Stimulated activated CD4-positive, alpha-beta T cell treated with anti-CD3 and anti-CD28 coated beads, TNF-alpha, amount 100 ng/mL, for 24 hours (primary cell): ENCODE measurements at places on chromosomes 5 and 9.

DNA sequence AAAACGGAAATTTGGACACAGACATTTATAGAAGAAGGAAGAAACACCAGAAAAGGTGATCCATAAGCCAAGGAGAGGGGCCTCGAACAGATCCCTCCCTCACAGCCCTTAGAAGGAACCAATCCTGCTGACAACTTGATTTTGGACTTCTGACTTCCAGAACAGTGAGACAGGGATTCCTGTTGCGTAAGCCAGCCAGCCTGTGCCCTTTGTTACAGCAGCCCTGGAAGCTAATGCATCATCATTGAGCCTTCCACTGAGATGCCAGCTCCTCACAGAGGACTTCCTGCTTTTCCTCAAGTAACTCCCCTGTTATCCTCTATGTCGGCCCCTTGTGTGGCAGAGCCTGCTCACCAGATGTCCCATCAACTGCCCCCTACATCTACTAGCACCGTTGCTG lies 94.1 kb downstream of the JMY start:
- DNase-seq = no peak

- DNase-seq = no peak
Observed at GRCh38 chr5:158119961-158120723, 261.2 kb upstream of the CLINT1 start.

DNA sequence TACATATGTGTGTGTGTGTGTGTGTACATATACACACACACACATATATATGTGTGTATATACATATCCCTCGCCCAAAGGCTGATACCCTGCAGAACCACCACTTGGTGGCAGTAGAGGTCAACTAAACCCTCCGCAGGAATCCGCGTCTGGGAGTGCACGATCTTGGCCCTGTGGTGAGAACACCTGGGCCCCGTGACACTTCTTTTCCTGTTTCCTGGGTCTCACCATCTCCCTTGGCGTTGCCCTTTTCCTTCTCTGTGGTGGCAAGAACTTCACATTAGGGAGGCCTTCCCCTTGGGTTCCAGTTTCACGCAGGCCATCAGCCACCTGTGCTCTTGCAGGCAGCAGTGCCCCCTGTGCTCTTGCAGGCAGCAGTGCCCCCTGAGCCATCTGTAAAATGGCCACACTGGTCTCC lies 8.2 kb downstream of the IL9 start:
- peak; percentile 56 for DNase-seq

GRCh38 chr9:33731142-33731541 lies 64.2 kb upstream of the PRSS3 start:
- DNase-seq = no peak

DNA sequence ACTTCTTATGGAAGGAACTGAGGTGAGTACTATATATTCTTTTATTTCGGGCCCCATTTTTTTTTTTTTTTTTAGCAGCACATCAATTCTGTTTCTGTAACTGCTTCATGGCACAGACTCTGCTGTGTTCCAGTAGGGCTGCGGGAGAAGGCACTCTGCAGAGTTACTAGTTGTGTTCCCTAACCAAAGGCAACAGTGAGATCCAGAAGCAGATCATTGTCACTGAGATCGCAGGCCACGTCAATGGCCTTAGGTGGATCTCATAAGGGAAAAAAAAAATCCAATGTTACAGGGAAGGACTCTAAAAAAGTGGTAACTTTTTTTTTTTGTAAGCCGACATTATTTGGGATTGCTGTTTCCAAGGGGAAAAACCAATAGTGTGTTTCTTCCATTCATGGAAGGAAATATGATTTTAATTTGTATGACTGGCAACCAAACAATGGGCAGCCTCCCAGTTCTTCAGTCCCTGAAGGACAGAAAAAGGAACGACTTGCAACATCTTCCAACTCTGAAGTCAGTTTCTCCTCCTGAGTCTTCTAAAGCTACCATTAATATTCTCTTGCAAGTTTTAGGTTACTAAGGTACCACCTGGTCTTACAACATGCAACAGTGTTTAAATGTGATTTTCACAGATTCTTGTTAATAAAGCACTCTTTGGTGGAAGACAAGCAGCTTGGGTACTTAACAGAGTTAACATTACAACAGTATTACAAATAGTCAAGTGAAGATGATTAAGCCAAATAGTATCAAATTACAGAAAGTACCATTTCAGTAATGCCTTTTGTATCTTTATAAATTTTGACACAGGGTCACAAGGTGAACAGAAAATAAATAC lies 52.8 kb downstream of the HABP4 start:
- no peak for DNase-seq

- no peak for DNase-seq
Observed at GRCh38 chr5:14762549-14763216, 98.2 kb downstream of the OTULIN start.

DNA sequence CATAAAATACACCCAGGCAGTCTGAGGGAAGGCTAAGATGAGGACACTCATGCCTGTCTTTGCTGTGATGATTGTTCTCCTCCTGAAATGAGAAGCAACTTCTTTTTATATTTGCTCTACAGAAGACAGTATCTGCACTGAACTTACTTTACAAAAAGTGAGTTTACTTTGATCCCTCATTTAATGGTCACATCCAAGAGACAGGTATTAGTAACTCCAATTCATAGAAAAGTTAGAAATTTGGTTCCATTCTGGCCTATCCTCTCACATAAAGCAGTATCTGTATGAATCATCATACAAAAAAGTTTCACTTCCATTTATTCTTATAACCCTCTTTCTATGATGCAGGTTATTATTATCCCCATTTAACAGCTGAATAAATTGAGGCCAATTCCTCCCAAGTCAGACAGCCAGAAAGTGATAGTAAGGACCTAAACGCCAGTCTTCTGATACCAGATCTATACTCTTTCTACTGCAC lies 15.2 kb downstream of the TSTD2 start:
- no peak for DNase-seq

- no peak for DNase-seq
Observed at GRCh38 chr5:59873113-59873512, 20.4 kb downstream of the PDE4D start.

DNA sequence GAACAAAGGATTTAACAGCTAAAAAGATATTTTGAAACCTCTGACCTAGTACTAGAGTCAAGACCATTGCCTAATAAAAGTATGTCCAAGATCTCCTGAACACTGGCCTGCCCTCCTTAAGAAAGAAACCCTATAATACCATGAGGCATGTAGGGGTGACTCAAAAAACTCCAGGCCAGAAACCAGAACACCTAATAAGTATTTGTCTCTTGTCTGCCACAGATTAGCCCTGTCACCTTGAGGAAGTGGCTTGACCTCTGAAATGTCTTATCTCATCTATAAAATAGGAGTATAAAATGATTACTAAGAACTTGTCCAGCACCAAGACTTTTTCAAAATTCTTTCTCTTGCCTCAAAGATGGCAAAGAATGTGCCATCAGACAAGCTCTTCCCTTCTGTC lies 125.5 kb upstream of the RASGRF2 start:
- DNase-seq = no peak

GRCh38 chr9:131382850-131383729 lies 10.8 kb upstream of the PRRC2B start:
- DNase-seq = no peak

DNA sequence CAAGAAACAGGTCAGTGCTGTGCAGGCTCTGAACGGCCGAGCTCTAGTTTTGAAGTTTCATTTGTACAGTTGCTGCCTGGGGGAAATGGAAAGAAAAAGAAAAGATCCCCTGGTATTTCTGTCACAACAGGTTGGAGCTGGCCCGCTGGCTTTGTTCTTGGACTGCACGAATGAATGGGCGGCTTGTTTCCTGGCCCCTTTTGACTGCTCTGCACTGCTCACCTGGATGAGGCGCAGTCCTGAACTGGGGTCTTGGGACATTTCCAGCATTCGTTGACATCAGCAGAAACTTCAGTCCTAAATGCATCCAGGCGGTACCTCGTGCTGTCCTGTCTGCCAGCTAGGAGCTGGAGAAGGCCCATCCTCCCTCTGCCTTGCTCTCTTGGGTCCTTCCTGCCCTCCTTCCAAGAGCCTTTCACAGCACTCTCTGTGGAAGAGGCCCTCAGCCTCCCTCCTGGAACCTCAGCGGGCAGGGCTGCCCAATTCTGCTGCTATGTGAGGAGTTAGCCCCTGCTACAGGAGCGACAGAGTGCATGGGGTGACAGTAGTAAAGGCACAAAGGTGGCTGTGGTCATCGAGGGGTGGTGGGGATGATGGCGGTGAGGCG lies 189.2 kb downstream of the FSTL4 start:
- no peak for DNase-seq

- no peak for DNase-seq
Observed at GRCh38 chr5:145246961-145247744, 588.0 kb downstream of the PRELID2 start.

DNA sequence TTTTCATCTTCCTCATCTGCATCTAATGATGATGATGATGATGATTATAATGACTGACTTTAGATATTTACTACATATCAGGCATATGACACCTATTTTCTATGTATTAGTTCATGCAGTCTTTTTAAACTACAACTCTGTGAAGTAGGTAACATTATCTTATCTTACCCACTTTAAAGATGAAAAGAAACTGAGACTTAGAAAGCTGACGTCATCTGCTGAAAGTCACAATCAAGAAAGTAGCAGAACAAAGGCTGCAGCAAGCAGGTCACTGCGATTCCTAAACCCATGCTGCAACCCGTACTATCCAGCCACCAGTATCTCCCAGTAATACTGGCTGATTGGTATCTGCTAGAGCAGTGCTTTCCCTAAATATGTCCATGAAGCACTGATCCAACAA lies 40.1 kb upstream of the INSYN2B start:
- DNase-seq = no peak

- no peak for DNase-seq
Observed at GRCh38 chr9:104743376-104743985, 4.0 kb upstream of the NIPSNAP3A start.

DNA sequence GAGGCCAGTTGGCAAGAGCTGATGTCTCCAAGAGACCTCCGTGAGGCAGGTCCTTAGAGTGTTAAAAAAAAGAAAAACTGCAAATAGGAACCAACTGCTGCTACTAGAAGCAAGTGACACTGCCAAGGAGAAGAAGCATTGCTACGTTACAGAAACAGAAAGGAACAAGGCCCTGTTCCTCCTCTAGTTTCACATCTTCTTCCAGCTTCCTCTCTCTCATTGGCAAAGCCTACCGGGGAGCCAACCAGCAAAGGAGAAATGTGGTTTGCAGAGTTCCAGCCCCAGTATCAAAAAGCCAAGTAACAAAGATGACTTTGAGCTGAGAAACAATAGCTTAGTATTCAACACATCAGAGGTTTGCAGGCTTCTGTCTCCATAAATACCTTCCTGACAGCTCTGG lies 145.9 kb downstream of the PRELID2 start:
- no peak for DNase-seq

GRCh38 chr5:157915638-157916037 lies 56.7 kb upstream of the CLINT1 start:
- no peak for DNase-seq

DNA sequence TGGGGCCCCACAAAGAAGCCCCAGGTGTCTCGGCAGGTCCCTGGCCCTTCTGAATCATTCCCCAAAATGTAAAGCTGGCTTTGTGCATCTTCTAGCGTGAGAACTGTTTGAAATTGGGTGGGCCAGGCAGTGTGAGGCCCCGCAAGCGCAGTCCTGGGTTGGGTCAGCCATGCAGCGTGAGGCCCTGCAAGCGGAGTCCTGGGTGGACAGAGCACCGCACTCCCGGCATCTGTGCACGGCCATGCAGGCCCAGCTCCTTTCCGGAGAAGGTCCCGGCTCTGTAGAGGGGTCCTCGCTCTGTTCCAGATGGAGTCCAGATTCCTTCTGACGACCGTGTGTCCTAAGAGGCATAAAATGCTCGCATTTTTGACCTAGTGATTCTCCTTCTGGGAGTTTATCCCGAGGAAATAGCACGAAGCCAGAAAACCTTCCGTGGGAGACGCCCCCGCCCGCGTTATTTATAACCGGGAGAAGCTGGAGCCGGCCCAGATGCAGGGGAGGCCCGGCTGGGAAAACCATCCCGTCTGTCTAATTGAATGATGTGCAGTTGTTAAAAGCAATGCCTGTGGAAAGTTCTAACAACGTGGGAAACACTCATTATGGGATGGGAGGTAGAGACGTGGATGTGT lies 19.4 kb upstream of the NOTCH1 start:
- no peak for DNase-seq

DNA sequence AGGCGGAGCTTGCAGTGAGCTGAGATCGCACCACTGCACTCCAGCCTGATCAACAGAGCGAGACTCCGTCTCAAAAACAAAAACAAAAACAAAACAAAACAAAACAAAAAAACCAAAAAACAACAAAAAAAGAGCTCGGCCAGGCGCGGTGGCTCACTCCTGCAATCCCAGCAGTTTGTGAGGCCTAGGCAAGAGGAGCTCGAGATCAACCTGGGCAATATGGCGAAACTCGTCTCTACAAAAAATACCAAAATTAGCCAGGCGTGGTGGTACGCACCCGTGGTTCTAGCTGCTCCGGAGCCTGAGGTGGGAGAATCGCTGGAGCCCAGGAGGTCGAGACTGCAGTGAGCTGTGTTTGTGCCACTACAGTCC lies 20.2 kb downstream of the TRIM7 start:
- no peak for DNase-seq

GRCh38 chr9:79480639-79481038 lies 91.1 kb upstream of the TLE4 start:
- no peak for DNase-seq

DNA sequence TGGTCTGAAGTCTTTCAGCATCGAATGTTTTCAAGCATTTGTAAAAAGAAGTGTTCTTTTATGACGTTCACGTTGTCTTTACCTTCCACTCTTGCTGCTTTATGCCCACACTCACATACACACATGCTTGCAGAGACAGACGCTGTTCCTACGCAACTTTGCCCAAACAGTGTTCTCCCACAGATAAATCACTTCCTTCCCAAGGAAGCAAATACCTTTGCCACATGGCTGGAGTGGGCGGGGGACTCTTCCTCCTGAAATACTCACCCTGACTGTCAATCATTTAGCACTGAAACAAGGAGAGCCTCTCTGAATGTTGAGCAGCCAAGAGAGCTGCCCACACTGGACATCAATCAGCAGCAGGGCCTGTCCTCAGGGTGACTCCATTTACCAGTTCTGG lies 22.4 kb upstream of the ASTN2 start:
- DNase-seq = no peak

- no peak for DNase-seq
Observed at GRCh38 chr5:43422143-43422542, 10.0 kb upstream of the CCL28 start.

DNA sequence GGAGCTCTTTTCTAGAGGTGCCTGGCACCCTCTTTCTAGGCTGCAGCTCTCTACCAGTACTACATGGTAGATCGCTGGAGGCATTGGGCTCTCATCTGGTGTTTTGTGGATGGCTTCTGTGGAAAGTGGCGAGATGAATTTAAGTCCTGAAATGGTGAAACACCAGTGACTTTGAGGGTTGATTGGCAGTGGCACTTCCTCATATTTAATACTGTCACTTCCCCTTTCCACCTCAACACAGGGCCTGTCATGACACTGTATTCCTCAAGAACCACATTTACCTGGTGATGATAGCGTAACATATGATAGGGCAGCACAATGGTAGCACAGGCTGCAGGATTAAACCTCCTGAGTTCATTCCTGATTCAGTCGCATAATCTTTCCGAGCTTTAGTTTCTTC lies 132.1 kb downstream of the KDM4C start:
- no peak for DNase-seq

GRCh38 chr9:31103836-31104235 lies 1280.6 kb upstream of the ACO1 start:
- no peak for DNase-seq

GRCh38 chr9:105051897-105052296 lies 123.9 kb upstream of the ABCA1 start:
- DNase-seq = no peak

- DNase-seq = no peak
Observed at GRCh38 chr9:8074713-8075286, 275.2 kb upstream of the DMAC1 start.
